ENCODE measurements at places on chromosomes 2 and 18.
A peak's percentile ranks its signal among the peaks of the same experiment; 100 is the strongest.

DNA sequence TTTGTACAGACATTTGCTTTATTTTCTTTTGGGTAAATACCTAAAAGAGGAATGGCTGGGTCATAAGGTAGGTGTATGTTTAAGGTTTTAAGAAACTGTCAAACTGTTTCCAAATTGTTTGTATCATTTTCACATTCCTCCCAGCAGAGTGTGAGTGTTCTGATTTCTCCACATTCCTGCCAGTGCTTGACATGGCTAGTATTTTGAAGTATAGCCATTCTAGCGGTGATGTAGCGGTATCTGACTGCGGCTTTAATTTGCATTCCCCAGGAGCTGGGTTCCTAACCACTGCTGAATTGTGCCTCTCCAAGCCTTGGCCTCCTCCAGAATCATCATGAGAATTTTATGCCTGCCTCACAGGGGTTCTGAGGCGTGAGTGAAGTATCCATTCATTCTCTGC lies 61.8 kb upstream of the ARL4C start:
- DNase-seq = no peak

DNA sequence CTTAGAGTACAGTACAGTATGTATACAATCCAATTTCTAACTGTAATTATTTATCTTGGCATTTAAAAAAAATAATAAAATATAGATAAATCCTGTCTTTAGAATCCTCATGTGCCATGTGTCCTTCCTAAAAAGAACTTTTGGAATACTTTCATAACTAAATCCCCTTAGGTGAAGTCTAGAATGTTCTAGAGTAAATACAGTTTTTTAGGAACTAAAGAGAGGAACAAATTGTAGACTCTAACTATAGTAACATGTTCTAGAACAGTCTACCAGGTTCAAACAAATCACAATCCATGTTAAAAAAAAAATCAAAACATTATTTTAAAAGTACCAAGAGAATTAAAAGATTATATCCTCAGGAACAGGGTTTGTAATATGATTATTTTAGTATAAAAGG lies 80.6 kb upstream of the CCDC141 start:
- no peak for DNase-seq

DNA sequence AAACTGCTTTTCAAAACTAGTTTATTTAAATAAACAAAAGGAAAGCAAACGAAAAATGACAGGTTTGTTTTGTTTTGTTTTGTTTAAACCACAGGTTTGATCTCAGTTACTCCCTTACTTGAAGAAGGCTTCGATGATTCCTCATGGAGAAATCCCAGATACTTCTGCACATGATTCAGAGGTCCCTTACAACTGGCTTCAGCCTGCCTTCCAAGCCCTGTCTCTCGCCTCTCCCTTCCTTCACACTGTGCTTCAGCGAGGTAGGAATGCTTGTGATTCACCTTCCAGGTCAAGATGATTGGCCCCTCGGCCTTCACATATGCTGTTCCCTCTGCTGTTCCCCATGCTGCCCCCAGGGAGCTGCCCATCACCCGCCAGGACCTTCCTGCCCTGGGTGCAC lies 104.1 kb upstream of the ITGA6 start:
- no peak for DNase-seq

GRCh38 chr2:236566596-236566995 lies 3.0 kb upstream of the ACKR3 start:
- DNase-seq = no peak

GRCh38 chr2:40317761-40318160 lies 134.1 kb downstream of the SLC8A1 start:
- DNase-seq = no peak

DNA sequence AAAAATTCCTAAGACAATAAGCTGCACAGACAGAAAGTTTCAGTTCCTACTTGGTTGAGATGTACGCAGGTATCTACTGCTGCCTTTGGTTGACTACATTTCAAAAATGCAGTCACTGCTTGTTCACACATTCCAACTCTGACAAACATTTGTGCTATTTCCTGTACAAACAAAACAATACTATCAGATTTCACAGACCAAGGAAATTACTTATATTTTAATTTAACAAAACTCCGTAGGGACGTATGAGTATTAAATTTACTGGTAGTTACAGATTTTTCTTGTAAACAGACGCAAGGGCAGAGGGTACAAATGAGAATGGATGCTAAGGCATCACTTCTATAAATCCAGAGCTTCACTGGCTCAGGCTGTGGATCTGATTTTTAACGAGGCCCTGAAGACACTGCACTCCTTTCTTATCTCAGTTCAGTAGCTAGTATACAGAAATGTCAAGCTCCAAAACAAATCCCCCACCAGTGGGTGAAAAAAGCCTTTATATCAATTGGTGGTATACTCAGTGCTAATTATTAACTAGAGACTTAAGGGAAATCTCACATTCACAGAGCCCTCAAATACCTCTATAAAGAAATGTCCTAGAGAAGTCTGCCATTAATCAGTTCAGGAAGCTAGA lies 31.7 kb upstream of the TTC32 start:
- DNase-seq = no peak

DNA sequence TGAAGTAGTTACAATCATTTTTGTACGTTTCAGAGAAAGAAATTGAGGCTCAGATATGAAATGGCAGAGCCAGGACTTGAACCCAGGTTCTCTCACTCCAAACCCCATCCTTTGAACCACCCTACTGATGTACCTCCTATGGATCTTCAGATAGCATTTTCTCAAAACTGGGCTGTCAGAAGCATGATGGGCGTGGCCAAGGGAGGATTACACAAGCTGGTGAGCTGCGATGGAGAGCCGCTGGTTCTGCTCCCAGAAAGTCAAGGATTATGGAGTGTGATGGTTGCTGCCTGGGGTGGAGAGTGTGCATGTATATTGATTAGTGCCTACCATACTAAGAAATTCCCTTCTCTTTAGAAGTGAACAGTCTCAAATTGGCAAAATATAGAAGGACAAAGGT lies 47.0 kb upstream of the PPP1CB start:
- no peak for DNase-seq

DNA sequence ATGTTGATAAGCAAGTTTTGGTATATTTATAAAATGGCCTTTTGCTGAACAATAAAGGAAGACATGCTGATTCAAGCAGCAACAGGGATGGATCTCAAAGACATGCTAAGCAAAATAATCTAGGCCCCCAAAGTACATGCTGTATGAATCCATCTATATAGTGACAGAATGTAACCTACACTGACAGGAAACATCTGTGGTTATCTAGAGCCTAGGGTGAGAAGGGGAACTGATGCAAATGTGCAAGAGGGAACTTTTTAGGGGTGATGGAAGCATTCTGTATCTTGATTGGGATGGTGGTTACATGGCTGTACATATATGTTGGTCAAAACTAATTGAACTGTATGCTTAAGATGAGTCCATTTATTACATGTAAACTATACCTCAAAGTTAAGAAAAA lies 24.2 kb downstream of the CNRIP1 start:
- no peak for DNase-seq

GRCh38 chr18:3651266-3651665 lies 201.3 kb downstream of the TGIF1 start:
- no peak for DNase-seq

DNA sequence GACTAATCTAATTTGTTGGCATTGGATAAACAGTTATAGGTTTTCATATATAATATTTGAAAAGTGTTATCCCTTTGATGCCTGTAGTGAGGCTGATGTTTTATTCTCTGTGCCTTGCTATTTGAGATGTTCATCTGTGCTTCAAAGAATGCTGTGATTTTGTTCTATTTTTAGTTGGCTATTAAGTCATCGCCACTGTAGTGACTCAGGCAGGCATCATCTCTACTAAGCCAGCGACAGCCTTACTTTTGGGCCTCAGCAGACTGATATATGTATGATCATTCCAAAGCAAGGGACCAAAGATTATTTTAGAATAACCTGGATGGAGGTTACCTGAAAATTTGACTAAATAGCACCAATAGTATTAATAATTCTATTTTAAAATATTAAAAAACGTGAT lies 1674.5 kb upstream of the NXPH2 start:
- no peak for DNase-seq

GRCh38 chr2:224219781-224220180 lies 180.7 kb upstream of the SERPINE2 start:
- DNase-seq = no peak

- DNase-seq = no peak
Observed at GRCh38 chr18:70036168-70036567, 88.5 kb upstream of the CD226 start.

- no peak for DNase-seq
Observed at GRCh38 chr2:226726546-226726945, 73.1 kb downstream of the IRS1 start.

- DNase-seq = no peak
Observed at GRCh38 chr2:96218508-96219131, 10.0 kb upstream of the STARD7 start.

- DNase-seq = no peak
Observed at GRCh38 chr2:105156166-105156565, 85.4 kb upstream of the GPR45 start.

DNA sequence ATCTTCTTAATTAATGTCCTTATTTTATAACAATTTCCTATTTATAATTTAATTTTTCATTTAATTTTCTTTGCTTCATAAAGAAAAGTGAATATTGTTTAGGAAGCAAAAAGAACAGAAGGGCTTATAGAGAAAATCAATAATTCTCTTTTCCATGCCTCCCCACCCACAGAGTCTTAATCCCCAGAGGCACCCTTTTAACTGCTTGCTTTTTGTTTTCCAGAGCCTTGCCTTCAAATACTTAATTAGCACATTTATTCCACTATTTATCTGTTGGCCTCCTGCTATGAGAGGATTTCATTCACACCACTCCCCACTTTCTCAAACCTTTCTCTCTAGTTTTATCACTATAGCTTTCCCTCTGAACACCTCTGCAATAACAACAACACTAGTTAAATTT lies 373.6 kb downstream of the MBD2 start:
- no peak for DNase-seq

- peak; percentile 58 for DNase-seq
Observed at GRCh38 chr18:74598350-74599001, 806 bp downstream of the ZNF407 start.

DNA sequence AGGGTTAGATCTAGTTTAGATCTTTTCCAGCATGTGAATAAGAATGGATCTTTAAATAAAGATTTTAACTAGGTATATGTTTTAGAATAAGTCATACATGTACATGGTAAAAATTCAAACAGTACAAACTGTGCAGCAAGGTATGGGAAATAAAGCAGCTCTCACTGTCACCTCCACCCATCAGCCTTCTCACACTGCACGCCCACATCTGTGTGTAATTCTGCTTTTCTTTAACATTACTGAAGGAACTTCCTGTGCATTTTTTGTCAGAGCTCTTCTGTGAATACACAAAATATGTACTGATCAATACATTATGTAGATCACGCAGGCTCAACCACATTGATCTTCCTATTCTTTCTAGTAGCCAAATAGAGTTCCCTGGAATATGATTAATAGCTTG lies 3.4 kb downstream of the CASP8 start:
- DNase-seq = no peak

- no peak for DNase-seq
Observed at GRCh38 chr2:235747786-235748091, 253.9 kb downstream of the AGAP1 start.

DNA sequence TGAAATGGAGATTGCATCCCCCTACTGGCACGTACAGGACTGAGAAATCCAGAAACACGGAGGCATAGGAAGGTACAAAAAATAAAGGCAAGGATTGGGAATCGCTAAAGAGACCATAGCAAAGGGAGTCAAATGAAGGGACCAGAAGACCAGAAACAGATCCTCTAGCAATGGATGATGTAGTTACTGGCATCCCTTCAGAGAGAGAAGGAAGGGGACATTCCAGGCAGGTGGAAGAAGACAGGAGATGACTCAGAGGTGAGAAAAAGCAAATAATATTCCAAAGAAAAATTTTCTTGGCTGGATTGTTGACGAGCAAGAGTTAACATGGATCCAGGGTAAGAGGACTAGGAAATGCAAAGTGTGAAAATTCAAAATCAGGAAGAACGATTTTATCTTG lies 78.4 kb upstream of the FZD7 start:
- DNase-seq = no peak

DNA sequence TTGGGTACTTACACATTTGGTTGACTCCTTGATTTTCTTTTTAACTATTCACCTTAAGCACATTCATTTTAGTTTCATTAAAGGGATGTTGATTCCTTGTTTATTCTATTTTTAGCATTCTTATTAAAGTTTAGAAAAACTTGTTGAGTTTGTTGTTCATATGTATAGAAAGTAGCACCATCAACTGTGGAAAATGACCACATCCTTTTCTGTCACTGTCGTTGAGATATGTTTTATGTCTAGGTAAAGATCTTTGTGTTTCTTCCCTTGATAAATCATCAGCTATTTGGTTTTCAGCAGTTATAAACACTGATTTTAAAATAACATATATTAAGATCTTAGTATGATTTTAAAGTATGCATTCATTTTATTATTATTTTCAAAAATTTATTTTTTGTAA lies 25.1 kb downstream of the SLC39A10 start:
- DNase-seq = no peak

DNA sequence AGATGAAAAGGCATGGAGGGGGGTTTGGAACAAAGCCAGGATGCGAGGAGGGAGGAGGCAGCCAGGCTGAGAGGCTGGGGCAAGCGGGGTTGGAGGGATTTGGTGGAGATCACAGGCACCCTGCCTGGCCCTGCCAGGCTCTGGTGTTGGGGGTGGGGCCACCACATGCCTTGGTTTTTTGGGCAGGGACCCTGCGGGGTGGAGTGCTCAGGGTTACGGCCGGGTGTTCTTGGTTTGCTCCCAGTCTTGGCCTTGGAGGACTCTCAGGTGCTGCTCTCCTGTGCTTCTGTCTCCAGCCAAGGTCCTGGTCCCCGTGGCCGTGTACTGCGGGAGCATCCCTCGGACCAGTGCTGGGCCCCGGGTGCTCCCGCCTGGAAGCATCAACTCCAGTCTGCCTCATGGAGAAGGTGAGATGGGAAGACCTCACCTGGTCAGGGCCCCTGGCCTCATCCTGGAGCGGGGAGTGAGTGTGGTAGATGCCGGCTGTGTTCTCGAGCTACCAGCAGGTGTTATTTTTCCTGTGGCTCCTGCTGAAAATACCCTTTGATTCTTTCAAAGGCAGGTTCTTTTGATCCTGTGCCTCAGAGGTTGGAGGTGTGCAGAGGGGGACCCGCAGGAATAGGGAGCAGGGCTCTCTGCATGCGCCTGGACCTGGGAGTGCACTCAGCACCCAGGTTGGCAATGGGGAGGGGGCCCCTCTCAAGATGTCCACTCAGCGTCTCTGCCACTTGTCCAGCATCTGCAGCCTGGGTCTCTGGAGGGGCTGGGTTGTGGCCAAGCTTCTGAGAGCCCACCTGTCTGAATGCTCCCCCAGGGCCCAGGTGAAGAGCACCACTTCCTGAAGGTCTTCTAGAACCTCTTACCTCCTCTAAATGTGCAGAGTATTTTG lies 17.0 kb downstream of the TOGARAM2 start:
- no peak for DNase-seq

All from stimulated activated CD4-positive, alpha-beta T cell treated with anti-CD3 and anti-CD28 coated beads, Interleukin-15, amount 100 ng/mL, for 48 hours (primary cell).